ENCODE measurements at places on chromosomes 5 and 9. TPM values are rescaled to one million over a fixed set of nuclear protein-coding genes. Genes with fewer than 3 reads are reported as not detected.

DNA sequence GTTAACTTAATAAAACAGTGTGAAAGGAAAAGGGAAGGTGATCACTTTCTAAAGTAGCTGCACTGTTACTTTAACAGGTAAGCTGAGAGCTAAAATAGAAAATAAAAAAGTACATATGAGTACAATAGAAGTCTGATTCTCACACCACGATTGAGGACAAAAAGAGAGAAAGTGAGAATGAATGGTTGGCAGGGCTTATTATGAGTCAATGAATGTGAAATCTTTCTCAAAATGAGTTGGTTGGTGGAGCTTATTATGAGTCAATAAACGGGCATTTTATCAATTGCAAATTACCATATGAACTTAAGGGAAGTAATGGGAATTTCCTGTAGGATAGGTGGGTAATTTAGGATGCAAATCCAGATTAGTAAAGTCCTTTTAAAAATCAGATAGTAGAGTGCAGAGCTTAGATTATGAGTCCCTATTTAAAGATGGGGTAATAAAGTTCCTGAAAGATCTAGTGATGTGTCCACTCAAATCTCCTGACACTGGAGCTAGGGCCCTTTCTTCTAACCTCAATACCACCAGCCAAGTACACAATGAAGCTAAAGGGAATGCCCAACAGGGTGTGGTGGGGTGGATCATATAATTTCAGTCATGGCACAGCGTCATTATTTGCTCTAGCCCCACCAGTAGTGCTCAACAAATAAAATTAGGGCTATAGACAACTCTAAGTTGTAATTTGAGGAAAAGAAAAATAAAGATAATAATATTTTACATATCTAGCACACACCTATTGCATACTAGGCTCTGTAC is 21.1 kb upstream of the TLR4 start:
- H3K27me3 ChIP-seq: no peaks in the 10 kb centered on the region
- H3K36me3 ChIP-seq: no peaks in the 10 kb centered on the region
- no peak overlapping the region for H3K27ac ChIP-seq
- H3K4me1 ChIP-seq: no peaks in the 10 kb centered on the region
- no peak for DNase-seq

DNA sequence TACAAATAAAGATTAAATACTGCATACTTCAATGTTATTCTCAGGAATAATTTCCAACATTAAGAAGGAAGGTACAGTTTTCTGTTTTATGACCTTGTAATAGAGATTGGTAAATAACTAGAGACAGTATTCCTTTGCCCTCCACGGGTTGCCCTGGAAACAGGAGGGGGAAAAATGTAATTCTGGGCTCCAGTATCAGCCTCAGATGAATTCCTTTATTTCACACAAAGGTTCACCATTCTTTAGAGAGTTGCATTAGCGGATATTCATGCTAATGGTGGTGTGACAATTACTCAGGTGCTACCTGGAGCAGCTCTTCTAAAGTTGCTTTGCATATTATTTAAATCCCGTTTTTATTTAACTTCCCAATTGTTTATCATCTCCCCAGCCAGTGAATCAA is 42.6 kb downstream of the CETN3 start:
- H3K4me3 ChIP-seq: no peak overlapping the region
- H3K36me3 ChIP-seq: no peaks in the 10 kb centered on the region
- DNase-seq: no peak

- DNase-seq: no peak
- peaks cover 5% of the 10 kb centered on the region for H3K27me3 ChIP-seq
- no peak overlapping the region for H3K27ac ChIP-seq
- no peaks in the 10 kb centered on the region for H3K36me3 ChIP-seq
- no peak overlapping the region for H3K4me3 ChIP-seq
- peaks cover 7% of the 10 kb centered on the region for H3K4me1 ChIP-seq
These were observed 1.7 kb upstream of the ABL1 start for GRCh38 chr9:130833031-130833990.

The UNC13B gene
- total RNA-seq: 3.5 TPM

The CDX1 gene
- 0.85 TPM for total RNA-seq

DNA sequence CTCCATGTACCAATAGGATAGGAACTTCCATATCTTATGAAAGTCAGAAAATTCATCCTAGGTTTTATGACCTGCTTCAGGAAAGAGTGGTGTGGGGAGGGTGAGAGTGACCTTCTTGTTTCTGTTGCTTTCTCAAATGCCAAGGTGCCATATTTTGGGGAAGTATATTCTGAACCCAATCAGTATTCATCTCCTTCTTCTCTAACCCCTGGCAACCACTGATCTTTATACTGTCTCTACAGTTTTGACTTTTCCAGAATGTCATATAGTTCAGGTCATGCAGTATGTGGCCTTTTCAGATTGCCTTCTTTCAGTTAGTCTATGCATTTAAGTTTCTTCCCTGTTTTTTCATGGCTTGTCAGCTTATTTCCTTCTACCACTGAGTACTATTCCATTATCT is 321.4 kb upstream of the SEMA6A start:
- no peaks in the 10 kb centered on the region for H3K36me3 ChIP-seq
- H3K4me3 ChIP-seq: no peak overlapping the region
- no peak overlapping the region for H3K27ac ChIP-seq
- no peaks in the 10 kb centered on the region for H3K27me3 ChIP-seq
- no peak for DNase-seq

DNA sequence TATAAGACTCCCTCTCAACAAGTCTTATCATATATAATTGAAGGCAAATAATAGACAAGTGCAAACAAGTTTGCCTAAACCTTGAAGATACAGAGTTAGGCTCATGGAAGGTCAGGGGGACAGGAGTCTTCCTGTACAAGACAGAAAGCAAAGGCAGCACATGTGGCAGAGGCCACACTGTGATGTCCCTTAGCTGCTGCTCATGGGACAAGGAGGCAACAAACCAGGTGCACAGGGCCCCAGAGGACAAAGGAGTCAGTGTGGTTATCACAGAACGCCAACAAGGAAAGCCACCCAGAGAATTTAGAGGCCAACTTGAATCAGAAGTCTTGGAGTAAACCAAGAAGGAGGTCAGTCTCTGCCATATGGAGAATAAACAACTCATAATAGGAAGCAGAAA is 444.8 kb downstream of the SPOCK1 start:
- no peak overlapping the region for H3K27ac ChIP-seq
- H3K4me1 ChIP-seq: no peaks in the 10 kb centered on the region
- H3K27me3 ChIP-seq: no peaks in the 10 kb centered on the region
- H3K36me3 ChIP-seq: no peaks in the 10 kb centered on the region
- DNase-seq: no peak

- H3K4me3 ChIP-seq: no peak overlapping the region
- H3K4me1 ChIP-seq: no peaks in the 10 kb centered on the region
- no peaks in the 10 kb centered on the region for H3K36me3 ChIP-seq
- no peak overlapping the region for H3K27ac ChIP-seq
- no peaks in the 10 kb centered on the region for H3K27me3 ChIP-seq
These were observed 200.4 kb downstream of the CACNA1B start for GRCh38 chr9:138077898-138078540.

- no peak for DNase-seq
- H3K27ac ChIP-seq: no peak overlapping the region
- H3K4me3 ChIP-seq: no peak overlapping the region
These were observed 82.0 kb upstream of the ORM1 start for GRCh38 chr9:114240647-114241558.

DNA sequence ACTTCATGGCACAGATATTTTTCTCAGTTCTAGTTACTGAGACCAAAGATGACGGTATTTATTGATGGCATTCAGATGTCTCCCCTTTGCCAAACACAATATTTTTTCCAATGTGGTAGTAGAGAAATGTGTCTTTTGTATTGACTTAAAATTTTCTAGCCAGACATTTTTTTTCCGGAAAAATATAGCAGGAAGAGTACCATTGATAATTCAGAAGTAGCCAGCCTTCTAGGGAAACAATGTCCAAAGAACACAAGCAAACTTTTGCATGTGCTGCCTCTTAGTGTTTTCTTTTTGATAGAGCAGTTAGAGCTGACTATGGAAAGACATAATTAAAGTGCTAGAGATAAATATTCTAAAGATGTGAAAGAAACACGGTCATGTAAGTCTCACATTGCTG is 231.4 kb downstream of the MARCHF11 start:
- H3K36me3 ChIP-seq: no peaks in the 10 kb centered on the region
- H3K4me1 ChIP-seq: no peaks in the 10 kb centered on the region
- H3K27ac ChIP-seq: no peak overlapping the region
- no peaks in the 10 kb centered on the region for H3K27me3 ChIP-seq

DNA sequence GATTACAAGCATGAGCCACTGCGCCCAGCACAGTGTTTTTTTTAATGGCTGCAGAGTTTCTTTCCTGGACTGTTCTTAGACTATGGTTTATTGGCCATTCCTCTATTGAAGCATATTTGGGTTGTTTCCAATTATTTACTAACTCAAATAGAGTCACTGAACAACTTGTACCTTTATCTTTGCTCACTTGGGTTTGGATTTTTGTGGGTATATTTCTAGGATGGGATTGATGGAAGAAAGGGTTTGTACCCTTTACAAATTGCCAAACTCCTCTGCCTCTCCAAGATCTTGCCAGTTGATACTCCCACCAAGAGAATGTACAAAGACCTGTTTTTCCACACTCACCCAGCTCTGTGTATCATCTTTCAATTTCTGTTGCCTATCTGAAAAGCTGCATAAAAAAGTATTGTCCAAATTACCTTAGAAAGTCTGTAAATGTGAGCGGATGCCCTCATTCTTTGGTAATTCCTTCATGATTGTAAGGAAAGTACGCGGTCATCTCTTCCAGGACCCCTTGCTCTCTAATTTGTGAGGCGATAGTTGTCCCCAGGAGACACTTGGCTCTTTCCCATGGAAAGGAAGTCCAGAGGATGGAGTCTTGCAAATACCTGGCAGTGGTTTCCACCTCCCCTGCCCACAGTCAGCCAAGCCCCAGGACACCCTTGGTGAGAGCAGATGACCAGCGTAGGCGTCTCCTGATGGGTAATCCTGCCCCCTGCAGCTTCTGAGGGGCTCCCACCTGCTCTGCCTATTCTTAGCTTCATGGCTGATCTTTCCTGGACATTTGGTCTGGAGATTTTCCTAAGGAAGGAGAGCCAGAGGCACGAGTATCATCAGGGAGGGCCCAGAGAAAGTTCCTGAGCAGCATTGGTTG is 33.0 kb downstream of the ARHGEF37 start:
- H3K27me3 ChIP-seq: no peaks in the 10 kb centered on the region

The FAM163B gene
- 2.0 TPM for total RNA-seq

The ADAMTSL1 gene
- total RNA-seq: 2.3 TPM

DNA sequence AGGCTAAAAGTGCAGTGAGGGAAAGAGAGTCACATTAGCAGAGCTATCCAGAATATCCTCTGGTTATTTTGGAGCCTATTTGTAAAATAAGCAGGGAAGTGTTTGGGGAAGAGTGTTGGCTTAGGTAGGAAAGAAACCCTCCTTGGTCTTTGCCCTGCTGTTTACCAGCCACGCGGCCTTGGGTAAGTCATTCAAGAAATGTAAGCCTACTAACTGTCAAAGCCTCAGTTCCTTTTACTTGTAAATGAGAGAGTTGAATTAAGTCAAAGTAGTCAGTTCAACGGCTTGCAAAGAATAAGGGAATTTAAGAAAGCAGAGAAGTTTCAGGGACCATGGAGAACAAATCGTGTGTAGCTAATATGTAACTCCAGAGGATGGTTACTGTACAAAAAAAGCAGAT is 75.8 kb upstream of the TNC start:
- H3K4me1 ChIP-seq: no peaks in the 10 kb centered on the region
- no peak for DNase-seq
- no peaks in the 10 kb centered on the region for H3K27me3 ChIP-seq
- no peaks in the 10 kb centered on the region for H3K36me3 ChIP-seq
- no peak overlapping the region for H3K27ac ChIP-seq

DNA sequence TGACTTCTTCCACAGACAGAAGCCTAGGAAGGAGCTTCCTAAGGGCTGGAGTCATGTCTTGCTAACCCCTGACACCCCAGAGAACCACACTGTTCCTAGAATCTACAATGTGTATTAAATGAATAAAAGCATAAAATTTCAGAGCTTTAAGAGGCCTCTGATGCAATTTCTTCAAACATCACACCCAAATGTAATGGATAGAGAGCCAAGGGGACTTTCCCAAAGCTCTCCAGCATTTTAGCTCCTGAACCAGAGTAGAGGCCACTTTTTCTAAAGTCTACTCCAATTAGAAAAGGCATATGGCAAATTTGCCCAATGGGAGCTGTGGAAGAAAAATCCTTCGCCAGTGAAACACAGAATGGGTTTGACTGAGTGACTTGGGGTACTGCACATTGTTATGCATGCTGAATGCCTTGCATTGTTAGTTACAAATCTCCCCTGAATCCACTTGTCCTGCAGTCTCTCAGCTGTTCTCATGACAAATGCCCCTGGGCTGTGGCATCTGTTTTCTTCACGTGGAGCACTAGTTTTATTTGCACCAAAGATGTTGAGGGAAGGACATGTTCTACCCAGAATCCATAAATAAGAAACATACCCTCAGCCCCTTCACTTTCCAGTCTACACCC is 334.0 kb downstream of the ASTN2 start:
- no peaks in the 10 kb centered on the region for H3K36me3 ChIP-seq
- no peak overlapping the region for H3K27ac ChIP-seq
- no peak overlapping the region for H3K4me3 ChIP-seq
- no peaks in the 10 kb centered on the region for H3K27me3 ChIP-seq
- DNase-seq: no peak

The PLCXD3 gene
- total RNA-seq: 0.05 TPM

- peaks cover 98% of the 10 kb centered on the region for H3K4me1 ChIP-seq
- H3K27ac ChIP-seq: peak overlapping the region; percentile 44
- H3K36me3 ChIP-seq: peaks cover 4% of the 10 kb centered on the region
- H3K27me3 ChIP-seq: no peaks in the 10 kb centered on the region
- no peak overlapping the region for H3K4me3 ChIP-seq
These were observed 8.6 kb downstream of the RAPGEF1 start for GRCh38 chr9:131731237-131731636.

The WNT8A gene
- 0.05 TPM for total RNA-seq

- H3K4me1 ChIP-seq: no peaks in the 10 kb centered on the region
- no peaks in the 10 kb centered on the region for H3K36me3 ChIP-seq
- no peak overlapping the region for H3K4me3 ChIP-seq
- no peak for DNase-seq
- H3K27me3 ChIP-seq: no peaks in the 10 kb centered on the region
- H3K27ac ChIP-seq: no peak overlapping the region
These were observed 6.9 kb downstream of the SREK1 start for GRCh38 chr5:66151030-66151429.

- no peak overlapping the region for H3K27ac ChIP-seq
- H3K4me3 ChIP-seq: no peak overlapping the region
- no peaks in the 10 kb centered on the region for H3K4me1 ChIP-seq
- H3K27me3 ChIP-seq: no peaks in the 10 kb centered on the region
- DNase-seq: peak; percentile 30
- H3K36me3 ChIP-seq: no peaks in the 10 kb centered on the region
These were observed 231.3 kb downstream of the NPR3 start for GRCh38 chr5:32942225-32942989.

Data from thymus (tissue), 14 donors.